ENCODE measurements at places on chromosomes 12 and 14.

GRCh38 chr12:85711735-85712390 is 124.3 kb downstream of the RASSF9 start:
- DNase-seq, result no peak

DNA sequence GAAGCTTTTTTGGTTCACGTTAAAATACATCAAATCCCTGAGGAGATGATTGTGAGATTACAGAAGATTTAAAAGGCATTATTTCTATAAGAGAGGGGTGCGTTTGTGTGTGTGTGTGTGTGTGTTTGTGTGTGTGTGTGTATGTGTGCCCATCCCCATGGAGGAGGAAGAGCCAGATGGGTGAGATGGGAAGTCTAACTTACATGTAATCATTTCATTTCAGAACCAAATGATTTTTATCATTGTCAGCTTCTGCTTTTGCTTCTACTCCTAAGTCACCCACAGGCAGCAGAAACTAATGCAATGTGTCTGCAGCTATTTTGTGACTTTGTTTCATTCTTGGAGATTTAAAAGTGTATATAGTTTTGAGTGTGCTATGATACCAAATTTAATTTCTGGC is 68.7 kb downstream of the SLC4A8 start:
- no peak for DNase-seq

GRCh38 chr12:21662122-21662792 is 4.6 kb upstream of the LDHB start:
- DNase-seq, result no peak

GRCh38 chr12:121717041-121717699 is 4.6 kb downstream of the TMEM120B start:
- DNase-seq, result no peak

DNA sequence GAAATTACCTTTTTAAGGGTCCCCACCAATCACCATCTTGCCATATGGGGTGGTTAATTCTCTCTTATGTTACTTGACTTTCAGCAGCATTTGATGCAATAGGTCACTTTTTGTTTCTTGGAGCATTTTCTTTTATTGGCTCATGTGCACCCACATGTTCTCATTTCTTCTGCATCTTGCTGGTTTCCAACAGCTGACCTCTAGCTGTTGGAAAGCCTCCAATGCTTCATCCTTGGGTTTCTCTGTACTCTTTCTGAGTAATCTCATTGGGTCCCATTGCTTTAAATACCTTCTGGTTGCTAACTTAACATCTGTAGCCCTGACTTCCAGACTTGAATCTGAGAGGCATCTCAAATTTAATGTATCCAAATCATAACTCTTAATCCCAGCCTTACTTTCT is 116.8 kb downstream of the CRADD start:
- no peak for DNase-seq

DNA sequence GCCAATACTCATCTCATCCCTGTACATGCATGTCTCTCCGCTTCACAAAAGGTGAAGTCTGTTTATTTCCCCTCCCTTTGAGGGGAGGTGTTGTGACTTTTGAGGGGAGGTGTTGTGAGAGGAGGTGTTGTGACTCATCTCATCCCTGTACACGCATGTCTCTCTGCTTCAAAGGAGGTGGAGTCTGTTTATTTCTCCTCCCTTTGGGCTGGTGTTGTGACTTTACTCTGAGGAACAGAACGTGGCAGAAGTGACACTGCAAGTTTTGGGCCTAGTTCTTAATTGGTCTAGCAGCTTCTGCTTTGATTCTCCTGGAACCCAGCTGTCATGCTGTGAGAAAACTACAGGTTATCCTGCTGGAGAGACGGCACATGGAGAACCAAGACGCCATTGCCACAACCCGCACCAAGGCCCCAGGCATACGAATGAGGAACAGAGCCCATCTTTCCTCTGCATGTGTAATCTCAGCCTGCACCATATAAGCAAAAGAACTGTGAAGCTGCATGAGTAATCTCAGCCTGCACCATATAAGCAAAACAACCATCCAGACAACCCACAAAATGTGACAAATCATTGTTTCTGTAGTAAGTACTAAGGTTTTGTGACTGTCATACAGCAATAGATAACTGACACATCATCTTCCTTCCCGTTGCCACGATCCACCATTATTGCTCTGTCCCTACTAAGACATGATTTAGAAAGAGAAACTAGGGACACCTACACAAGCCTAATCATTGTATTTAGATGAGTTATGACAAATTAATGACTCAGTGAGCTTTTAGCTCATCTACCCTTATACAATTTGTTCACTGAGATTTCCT is 30.0 kb downstream of the GALNT4 start:
- DNase-seq, result no peak

DNA sequence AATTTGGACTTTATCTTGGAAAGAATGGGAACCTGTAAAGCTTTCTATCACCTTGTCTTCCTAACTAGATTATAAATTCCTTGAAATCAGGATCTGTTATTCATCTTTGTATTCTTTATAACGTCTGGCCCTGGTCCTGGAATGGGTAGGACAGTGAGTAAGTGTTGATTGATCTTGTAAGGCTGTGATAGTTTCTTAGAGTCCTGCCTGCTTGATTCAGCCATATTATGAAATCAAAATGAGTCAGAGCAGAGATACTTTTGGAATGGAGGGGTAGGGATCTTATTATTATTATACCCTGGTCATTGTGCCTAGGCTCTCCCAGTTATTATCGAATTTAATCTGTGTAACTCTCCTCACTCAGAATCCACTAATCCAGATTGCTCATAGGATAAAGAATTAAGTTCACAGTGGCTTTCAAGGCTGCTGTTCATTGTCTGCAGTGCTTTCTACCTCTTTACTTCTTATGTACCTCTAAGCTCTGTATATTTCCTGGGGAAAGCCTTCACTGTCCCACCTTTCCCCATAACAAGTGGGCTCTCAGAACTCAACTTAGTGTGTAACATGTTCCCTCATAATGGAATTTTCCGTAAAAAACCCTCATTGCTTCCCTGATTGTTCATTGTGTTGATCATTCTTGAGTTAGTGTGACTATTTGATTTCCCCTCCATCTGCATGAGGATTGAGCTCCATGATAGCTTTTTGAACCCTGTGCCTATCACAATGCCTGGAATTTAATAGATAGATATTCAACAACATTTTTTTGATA is 93.3 kb downstream of the DAAM1 start:
- DNase-seq, result no peak

- no peak for DNase-seq
Measured at GRCh38 chr14:55103005-55103640, 25.9 kb upstream of the LGALS3 start.

GRCh38 chr12:111759991-111760390 is 6.7 kb upstream of the ALDH2 start:
- no peak for DNase-seq

- no peak for DNase-seq
Measured at GRCh38 chr12:93130366-93131054, 201.4 kb upstream of the EEA1 start.

DNA sequence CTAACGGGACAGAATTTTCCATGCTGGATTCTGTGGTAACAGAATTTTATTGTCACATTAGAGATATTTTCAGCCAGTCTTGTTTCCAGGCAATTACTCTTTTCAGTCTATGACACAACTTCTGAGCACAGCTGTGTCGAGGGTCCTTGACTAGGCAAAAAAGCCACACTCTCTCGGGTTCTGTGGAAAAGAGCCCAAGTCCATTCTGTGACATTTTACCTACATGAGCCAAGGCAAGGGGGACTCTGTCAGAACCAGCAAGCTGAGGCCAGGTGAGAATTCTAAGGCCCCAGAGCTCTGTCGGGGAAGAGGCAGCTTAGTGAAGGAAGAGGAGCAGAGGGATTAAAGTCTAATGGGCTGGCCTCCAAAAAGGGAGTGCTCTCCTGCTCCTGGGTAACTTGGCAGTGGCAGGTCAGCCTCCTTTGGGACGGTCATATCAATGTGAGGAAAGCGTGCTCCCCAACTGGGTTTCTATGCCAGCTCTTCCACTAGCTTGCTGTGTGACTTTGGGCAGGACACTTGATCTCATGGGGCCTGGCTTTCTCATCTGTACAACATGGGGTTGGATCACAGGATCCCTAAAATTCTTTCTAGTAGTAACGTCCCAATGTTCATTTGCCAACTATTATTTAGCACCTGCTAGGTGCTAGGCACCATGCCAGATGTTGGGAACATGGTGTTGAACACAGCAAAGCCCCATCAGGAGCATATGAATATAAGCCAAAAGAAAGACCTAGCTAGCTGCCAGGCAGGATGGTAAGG is 16.0 kb upstream of the RIC8B start:
- DNase-seq, result no peak

GRCh38 chr14:75457648-75458165 is 29.9 kb downstream of the JDP2 start:
- no peak for DNase-seq

DNA sequence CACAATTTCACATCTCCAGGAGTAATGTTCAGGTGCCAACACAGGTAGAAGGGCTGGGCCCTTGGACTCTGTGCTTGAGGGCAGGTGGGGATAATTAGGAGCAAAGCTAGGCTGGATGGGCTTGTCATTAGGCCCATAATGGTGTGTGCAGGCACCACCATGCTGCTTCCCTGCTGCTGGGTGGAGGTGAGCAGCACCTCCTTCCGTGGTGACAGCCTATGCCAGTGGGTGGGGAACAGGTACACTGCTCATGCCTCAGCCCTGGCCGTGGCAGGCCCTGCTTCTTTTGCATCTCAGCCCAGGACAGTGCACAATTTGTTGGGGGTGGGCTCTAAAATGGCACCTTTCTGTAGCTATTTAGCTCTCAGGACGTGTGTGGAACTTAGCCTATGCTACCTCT is 955.5 kb downstream of the TMTC2 start:
- DNase-seq, result no peak

GRCh38 chr12:122356192-122356635 is 66.3 kb downstream of the CLIP1 start:
- peak; percentile 12 for DNase-seq

- no peak for DNase-seq
Measured at GRCh38 chr12:51242876-51243275, 4.2 kb downstream of the DAZAP2 start.

DNA sequence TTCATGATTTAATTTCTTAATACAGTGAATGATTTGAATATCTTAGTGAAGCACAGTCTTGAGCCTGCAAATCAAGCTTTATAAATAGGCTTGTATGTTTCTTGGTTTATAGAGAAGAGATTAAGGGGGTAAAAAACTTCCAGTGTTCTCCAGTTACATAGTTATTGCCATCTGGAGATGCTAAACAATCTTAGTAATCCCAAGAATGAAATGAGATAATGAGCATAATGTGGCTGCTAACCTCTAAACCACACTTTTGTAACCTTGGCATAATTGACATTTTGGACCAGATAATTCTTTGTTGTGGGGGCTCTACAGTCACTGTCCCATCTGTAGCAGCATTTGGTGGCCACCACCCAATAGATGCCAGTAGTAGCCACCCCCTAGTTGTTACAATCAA is 316.8 kb downstream of the CCDC91 start:
- DNase-seq, result no peak

- no peak for DNase-seq
Measured at GRCh38 chr14:102902086-102902485, 20.4 kb upstream of the AMN start.

GRCh38 chr12:78711954-78712353 is 152.6 kb upstream of the SYT1 start:
- no peak for DNase-seq

GRCh38 chr12:123078120-123078465 is 72.8 kb downstream of the PITPNM2 start:
- no peak for DNase-seq

DNA sequence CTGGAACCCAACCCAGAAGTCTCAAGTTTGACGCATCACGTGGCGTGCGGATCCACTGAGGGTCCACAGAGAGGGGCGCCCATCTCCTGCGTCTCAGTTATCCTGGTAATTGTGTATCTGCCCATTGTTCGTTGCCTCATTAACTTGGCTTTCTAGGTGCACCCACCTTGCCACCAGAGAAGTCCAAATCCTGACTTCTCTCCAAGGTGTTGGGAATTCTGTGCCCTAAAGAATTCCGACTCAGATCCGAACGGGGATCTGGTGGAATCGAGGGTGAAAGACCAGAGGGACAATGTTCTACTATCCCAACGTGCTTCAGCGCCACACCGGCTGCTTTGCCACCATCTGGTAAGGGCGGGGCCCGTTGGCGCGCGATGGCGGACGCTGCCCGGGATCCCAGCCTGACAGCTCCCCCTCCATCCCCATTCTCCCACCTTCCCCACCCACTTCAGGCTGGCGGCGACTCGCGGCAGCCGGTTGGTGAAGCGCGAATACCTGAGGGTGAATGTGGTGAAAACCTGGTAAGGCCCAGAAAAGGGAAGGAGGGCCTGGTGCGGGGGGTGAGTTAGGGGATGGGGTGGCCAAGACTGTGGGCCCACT is 481 bp downstream of the REC8 start:
- DNase-seq, result no peak

- no peak for DNase-seq
Measured at GRCh38 chr12:110266980-110267620, 13.9 kb upstream of the ATP2A2 start.

GRCh38 chr14:94542111-94542810 is 19.0 kb upstream of the SERPINA4 start:
- DNase-seq, result no peak

GRCh38 chr12:131553096-131553777 is 157.7 kb upstream of the SFSWAP start:
- DNase-seq, result no peak

DNA sequence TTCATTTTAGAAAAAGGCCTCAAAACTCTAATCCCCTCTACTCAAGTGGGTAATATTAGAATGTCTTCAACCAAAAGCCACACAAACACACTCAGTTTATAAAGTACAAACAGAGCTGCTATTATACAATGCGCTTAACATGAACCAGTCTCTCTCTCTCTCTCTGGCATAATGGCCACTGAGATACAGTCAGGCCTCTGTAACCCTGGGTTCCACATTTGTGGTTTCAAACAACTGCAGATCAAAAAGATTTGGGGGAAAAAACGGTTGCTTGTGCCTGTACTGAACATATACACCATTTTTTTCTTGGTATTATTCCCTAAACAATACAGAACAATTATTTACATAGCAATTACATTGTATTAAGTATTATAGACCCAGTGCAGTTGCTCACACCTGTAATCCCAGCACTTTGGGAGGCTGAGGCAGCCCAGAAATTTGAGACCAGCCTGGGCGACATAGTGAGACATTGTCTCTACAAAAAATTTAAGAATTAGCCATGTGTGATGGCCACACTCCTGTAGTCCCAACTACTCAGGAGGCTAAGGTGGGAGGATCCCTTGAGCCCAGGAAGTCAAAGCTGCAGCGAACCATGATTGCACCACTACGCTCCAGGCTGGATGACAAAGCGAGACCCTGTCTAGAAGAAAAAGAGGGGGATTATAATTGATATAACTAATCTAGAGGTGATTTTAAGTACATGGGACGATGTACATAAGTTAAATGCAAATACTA is 5.6 kb downstream of the SLC11A2 start:
- DNase-seq, result no peak
